ENCODE measurements at places on chromosomes 7 and 10.

DNA sequence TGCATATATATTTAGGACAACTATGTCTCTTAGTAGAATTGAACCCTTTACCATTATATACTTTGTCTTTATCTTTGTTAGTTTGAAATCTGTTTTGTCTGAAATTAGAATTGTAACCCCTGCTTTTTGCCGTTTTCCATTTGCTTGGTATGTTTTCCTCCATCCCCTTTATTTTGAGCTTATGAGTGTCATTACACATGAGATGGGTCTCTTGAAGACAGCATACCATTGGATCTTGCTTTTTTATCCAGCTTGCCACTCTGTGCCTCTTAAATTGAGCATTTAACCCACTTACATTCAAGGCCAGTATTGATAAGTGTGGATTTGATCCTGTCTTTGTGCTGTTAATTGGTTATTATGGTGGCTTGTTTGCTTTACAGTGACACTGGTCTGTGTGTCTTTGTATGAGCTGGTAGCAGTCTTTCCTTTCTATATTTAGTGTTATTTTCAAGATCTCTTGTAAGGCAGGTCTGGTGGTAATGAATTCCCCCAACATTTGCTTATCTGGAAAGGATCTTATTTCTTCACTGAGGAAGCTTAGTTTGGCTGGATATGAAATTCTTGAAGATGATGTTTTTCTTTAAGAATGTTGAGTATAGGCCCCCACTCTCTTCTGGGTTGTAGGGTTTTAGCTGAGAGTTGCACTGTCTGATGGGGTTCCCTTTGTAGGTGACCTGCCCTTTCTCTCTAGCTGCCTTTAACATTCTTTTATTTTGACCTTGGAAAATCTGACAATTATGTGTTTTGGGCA lies 149.5 kb downstream of the AHR start:
- no peak for DNase-seq

DNA sequence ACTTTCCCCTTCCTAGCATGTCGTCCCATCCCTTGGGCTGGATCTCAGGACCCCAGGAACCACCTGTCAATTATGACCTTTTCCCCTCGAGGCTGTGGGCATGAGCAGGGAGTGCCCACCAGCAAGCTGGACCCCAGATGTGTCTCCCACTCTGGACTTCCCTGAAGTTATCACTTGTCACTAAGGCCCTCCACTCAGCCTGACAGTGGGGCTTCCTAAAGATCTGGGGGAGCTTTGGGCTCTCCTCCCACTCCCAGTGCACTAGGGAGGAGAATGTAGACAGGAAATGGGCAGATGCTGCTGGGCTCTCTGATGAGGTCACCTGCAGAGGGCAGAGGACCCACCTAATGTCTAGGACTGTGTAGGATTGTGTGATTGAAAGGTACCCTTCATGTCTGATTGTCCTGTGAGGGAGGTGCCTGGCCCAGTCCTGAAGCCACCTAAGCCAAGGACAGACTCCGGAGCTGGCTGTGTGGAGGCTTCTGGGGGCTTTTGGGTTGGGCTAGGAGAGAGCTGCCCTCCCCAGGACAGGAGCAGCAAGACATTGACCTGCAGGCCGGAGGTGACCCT lies 18.7 kb downstream of the MYO1G start:
- DNase-seq = no peak

DNA sequence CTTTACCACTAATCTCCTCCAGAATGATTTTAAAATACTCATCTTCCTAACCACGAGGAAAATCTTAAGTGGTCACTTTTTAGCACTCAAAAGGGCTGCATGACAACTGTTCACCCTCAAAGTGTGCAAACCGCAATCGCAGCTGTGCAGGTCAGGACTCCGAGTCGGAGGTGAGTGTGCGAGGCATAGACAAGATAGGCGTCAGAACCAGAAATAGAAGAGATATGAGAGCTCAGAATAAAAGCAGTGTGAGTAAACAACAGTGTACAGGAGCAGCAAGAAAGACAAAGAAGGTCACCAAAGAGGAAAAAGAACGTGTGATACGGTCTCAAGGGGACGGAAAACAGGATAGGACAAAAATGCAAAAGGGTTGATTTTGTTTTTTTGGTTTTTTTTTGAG lies 17.5 kb upstream of the ENO4 start:
- DNase-seq = no peak

DNA sequence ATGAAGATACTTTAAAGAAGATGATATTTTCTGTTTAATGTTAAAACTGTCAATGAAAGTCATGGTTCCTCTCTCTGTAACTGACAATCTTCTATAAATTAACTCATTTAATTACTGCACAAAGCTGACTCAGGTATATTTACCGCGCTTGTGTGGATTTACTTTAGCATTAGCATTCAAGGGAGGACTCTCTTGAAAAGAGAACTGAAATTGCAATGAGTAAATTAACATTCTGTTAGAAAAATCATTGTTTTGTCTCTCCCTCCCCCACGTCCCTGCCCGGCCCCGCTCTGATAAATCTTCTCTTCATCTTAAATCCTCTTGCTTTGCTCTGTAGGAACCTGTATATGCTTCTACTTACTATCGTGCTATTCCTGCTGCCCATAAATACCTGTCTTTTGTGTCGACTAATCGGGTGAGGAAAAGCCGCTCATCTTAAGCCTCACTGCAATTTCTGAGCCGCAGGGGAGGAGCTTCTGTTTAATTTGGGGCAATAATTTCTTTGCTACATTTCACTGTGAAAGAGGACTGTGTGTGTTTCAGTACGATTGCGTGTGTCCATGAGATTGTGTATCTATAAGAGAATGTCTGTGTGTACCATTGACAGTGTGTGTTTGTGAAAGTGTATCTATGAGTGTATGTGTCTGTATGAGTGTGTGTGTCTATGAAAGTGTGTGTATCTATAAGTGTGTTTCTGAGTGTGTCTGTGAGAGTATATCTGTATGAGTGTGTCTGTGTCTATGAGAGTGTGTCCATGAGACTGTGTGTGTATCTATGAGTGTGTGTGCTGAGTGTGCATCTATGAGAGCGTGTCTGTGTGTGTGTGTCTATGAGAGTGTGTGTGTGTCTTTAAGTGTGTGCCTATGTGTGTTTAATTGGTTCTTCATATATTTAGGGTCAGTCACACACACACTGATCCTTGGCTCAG lies 46.5 kb upstream of the LYZL2 start:
- no peak for DNase-seq

GRCh38 chr10:133158756-133159610 lies 1.0 kb upstream of the KNDC1 start:
- peak; percentile 69 for DNase-seq

DNA sequence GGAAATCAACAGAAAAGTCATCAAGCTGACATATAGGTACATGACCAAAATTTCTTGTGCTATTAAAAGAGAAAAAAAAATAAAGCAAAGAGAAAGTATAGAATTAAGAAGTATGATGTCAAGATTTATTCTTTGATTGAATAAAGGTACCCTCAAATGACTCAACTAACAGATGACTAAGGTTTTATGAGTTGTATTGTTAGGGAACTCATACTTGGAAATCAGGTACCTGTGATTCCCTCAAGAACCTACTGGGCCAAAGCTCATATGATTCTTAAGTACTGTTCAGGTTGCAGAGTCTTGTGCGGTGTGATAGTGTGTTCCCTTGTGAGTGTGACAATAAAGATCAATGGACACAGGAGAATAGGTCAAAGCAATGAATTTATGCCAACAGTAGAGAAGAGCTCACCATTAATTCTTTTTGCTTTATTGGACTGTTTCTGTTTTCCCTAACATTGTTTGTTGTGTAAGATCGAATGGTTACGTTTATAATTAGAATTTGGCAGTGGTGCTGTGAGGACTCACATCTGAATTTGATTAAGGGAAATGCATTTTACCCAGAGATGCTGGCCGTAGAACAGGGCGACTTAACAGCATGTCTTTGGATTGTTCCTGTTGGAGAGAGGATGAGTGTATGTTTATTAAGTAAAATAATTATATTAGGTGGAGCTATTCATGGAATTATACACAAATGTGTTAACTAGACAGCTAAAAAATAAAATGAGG lies 293.2 kb upstream of the SEMA3D start:
- DNase-seq = no peak

DNA sequence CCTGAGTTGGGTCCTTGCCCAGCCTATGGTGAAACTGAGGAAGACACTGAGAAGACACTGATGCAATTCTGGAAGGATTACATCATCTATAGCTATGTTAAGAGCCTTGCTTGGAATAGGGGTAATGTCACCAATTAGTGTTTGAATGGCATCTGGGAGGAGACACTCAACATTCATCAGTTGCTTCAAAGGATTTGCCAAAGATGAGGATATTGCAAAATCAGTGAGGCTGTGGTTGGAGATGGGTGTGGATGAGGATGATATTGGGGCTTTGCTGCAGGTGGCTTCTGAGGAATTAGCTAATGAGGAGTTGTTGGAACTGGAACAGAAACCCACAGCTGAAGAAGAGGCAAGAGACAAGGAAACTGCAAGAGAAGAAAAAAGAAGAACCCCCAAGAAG lies 146.7 kb upstream of the SP4 start:
- DNase-seq = no peak

- no peak for DNase-seq
Observed at GRCh38 chr10:128526791-128527375, 400.7 kb upstream of the MKI67 start.

DNA sequence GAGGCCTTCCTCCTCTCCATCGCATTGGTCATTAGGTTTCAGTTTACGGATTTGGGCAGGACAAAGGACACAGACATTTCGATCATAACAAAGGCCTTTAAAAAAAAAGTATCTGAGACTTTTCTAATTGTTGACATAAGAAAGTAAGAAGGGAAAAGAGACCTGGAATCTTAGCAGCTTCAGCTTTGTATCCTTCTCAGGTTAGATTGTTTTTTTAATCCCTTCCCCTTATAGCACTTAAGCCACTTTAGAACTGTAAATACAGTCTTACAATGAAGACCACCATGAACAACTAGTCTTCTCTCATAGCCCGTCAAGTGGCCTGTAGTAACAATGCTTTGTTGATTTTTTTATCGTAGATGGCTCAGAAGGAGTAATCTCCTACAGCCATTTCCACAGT lies 45.2 kb downstream of the LMTK2 start:
- DNase-seq = no peak

Data from type B pancreatic cell (in vitro differentiated cells).